T-helper 1 cell (primary cell): ENCODE measurements at places on chromosomes 2 and 18.

GRCh38 chr2:62076980-62077638 is 118.8 kb upstream of the B3GNT2 start:
- no peak for DNase-seq

DNA sequence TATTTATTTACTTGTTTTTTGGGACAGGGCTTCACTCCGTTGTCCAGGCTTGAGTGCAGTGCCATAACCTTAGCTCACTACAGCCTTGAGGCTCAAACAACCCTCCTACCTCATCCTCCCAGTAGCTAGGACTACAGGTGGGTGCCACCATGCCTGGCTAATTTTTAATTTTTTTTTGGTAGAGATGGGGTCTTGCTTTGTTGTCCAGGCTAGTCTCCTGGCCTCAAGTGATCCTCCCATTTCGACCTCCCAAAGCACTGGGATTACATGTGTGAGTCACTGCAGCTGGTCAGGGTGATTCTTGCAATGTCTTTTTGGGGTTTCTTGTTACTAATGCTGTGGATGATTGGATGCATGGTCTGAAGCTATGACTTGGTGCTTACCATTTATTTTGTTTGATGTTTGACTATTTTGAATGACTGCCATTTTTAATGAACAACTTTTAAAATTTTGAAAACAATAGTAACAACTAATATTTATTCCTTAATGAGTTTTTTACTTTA is 6.5 kb downstream of the CERS6 start:
- DNase-seq = no peak

- DNase-seq = no peak
Measured at GRCh38 chr2:5373200-5373599, 319.0 kb upstream of the SOX11 start.

- no peak for DNase-seq
Measured at GRCh38 chr2:239288951-239289511, 111.8 kb downstream of the HDAC4 start.

DNA sequence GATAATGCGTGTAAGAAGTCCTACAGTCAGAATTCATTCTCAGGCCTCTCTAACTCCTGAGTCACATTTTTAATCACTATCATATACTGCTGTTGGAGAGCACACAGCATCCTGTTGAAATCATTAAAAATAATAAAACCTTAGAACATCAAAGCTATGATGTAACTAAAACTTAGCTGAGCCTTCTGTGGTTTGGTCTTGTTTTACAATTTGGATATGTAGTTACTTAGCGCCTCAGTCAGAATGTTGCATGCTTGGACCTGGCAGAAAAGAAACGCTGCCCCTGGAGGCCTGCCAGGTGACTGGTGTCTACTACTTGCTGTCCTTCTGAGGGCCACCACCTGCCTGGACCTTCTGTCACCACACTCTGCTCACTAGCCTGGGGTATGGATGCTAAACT is 261.1 kb upstream of the RASGRP3 start:
- DNase-seq = no peak

- no peak for DNase-seq
Measured at GRCh38 chr2:128805918-128806317, 487.2 kb upstream of the HS6ST1 start.

GRCh38 chr2:241880311-241881073 is 11.0 kb downstream of the RTP5 start:
- DNase-seq = no peak

DNA sequence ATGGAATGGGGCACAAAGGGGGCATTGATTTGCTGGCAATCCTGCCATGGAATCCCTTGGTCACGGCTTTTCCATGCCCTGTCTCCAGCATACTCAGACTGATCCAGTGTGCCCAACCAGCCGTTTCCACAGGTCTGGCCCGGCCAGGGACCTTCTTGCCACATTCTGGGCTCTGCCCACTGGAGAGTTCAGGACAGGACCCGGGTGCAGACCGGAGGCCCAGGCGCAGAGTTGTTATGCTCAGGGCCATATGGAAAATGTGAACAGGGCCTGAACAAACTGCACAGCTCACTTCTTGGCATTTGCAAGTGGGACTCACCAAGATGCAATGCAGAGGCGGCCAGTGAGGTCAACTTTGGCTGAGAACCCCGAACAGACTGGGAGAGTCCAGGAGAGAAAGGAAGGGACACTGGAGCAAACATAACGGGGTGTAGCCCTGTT is 15.6 kb upstream of the ASAP2 start:
- no peak for DNase-seq

DNA sequence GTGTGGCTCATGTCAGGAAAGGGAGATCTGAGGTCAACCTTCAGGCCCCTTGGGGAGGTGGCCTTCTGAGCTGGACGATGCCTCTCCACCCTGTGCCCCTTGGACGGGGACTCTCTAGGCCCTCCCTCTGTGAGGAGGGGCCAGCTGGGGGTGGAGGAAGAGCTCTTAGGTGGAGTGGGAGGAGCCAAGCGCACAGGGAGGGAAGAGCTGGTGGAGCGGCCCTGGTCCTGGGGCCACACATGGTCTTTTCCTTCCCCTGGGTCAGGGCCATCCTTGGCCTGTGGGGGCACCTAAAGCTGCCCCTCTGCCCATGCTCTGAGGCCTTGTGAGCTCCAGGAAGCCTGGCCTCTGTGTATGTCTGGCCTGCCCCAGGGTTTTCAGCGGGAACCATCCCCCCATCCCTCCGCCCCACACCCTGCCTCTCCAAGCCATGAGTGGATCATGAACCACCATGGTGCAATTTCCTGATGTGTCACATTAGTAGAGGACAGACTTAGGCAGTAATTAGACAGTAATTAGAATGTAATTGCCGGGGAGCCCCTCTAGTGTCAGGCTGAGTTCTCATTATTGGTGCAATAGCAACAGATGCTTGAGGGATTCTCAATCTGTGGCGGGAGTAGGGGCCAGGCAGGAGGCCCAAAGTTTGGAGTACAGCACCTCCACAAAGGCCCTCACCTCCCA is 63.0 kb downstream of the GLI2 start:
- DNase-seq = no peak
